ENCODE measurements at places on chromosomes 1 and 21.
A peak's percentile ranks its signal among the peaks of the same experiment; 100 is the strongest.

DNA sequence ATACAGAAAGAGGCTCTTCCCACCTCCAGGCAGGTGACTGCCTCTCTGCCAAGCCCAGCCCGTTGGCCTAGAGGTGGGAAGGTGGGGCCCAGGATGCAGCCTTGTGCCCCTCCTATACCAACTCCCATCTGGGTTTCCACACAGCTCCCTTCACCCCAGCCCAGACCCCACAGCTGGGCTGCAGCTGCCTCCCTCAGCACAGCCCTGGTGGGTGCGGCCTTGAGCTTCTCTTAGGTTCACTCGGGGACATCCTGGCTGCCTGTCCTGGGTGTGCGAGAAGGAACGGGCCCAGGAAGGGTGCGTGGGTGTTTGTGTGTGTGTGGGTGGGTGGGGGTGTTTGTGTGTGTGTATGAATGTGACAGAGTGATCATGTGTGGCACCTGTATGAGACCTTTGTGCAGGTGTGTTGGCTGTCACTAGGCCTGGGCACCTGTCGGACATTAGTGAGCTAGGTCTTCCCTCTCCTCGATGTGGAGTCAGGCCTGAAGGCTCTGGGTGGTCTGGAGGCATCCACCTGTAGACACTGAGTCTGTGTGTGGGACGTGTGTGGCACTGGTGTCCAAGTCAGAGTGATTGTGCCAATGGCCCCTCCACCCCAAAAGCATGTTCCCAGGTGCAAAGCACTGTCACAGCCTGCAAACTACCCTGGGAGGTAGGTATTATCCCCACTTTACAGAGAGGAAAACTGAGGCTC is 30.7 kb downstream of the FOXO6 start:
- DNase-seq, result no peak

DNA sequence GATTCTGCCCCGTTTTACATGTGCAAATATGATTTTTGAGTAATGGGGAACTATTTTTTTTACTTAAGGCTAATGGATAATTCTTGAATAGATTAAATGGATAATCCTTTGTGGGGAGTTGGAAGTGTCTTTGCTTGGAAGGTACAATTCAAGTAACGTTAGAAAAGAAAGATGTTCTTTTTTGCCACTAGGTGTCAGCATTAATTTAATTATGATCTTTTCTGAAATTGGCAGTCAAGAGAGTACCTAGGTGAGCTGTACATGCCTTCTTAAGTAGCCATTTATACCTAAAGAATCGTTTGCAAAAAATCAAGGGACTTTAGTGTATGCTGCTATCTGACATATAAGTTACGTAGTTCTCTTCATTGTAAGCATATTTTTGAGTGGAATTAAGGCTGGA is 2.2 kb downstream of the FBXO28 start:
- peak; percentile 76 for DNase-seq

DNA sequence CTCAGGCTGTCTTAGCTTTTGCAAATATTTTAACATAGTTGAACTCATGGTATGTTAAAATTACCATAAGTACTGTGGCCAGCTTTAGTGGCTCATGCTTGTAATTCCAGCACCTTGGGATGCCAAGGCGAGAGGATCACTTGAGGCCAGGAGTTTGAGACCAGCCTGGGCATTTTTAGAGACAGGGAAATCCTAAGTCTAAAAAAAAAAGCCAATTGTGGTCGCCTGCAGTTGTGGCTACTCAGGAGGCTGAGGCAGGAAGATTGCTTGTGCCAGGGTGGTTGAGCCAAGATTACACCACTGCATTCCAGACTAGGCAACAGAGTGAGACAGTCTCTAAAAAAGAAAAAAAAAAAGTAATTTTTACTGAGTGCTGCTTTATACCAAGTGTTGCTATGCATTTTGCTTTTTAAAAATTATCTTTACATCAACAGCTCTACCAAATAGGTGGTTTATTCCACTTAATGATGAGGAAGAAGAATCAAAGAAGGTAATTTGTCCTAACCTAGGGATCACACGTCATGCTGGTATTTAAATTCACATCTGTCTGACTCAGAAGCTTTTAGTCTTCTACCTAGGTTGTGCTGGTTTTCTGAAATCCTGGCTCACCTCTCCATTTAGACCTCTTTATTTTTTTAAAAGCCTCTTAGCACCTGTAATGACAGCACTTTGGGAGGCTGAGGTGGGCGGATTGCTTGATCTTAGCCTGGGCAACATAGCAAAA is 16.8 kb downstream of the PPP1R12B start:
- peak; percentile 36 for DNase-seq

- no peak for DNase-seq
Measured at GRCh38 chr1:116379674-116380498, 6.8 kb downstream of the ATP1A1 start.

GRCh38 chr1:61961009-61961408 is 218.7 kb downstream of the PATJ start:
- DNase-seq, result no peak

GRCh38 chr1:158019171-158019868 is 25.9 kb downstream of the KIRREL1 start:
- peak; percentile 98 for DNase-seq

GRCh38 chr1:6783936-6784559 is 1.2 kb upstream of the CAMTA1 start:
- DNase-seq, result no peak

- no peak for DNase-seq
Measured at GRCh38 chr1:35577071-35577998, 4.2 kb downstream of the TFAP2E start.

- DNase-seq, result no peak
Measured at GRCh38 chr1:96515430-96515829, 206.2 kb upstream of the PTBP2 start.

DNA sequence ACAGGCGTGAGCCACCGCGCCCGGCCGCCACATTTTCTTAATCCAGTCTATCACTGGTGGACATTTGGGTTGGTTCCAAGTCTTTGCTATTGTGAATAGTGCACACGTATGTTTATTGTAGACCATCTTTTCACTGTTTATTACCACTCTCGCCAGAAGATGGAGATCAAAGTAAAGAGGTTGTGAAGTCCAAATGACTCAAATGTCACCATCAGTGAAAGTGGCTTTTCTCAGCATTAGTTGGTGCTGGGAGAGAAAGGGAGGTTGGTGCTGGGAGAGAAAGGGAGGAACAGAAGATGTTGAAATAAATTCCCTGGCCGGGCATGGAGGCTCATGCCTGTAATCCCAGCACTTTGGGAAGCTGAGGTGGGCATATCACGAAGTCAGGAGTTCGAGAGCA is 10.4 kb upstream of the UHMK1 start:
- DNase-seq, result no peak

GRCh38 chr1:167627865-167628641 is 2.0 kb upstream of the RCSD1 start:
- DNase-seq, result no peak

DNA sequence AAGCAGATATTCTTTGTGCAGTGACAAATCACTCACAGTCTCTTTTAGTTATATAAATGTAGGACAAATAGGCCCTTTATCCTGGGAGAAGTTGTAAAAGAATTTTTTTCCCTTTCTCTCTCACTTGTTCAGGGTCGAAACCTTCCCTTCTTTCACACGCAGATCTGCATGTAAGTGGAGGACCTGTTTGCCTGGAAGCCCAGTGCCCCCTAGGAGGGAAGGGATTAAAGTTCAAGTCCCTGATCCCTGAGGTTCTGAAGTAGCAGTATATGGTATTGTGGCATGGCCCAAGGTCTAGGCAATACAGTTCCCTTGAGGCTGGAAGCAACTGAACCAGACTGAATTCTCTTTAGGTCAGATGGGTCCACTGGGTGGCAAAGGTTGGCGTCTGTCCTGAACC is 48.6 kb upstream of the PTGFRN start:
- DNase-seq, result no peak

- no peak for DNase-seq
Measured at GRCh38 chr1:5818755-5819154, 173.5 kb downstream of the NPHP4 start.

DNA sequence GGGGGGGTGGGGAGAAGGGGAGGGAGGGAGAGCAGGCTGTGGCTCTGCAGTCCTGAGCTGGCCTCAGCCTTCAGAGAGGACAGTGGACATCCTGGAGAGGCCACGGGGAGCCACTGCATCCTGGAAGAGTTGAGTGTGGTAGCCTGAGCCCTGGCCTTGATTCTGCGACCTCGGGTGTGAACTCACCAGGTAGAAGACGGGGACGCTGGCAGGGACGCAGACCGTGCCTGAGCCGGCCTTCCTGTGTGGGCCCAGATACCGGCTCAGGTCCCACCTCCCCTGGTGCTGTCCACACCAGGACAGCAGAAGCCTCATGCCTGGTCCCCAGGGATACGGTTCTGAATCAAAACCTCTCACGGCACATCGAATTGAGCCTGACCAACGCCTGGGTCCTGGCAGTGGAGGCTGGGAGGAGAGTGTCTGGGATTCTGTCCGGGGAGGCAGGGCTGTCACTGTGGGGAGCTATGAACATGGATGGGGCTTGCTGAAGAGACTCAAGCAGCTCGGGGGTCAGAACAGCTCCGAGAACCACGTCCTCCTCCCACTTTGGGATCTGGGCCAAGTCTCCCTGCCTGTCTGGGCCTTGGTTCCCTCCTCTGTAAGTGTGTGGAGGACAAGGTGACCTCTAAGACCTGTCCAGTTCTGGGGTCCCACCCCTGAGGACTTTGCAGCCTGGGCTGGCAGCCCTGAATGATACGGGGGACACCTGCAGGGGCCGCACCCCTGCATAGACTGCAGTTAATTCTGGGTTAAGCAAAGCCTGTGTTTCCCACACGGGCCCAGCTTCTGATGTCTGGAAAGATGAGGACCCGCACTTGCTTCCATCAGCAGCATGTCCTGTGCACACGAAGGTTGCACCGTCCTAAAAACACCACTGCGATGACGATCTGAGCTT is 30.4 kb downstream of the RRP1 start:
- no peak for DNase-seq

DNA sequence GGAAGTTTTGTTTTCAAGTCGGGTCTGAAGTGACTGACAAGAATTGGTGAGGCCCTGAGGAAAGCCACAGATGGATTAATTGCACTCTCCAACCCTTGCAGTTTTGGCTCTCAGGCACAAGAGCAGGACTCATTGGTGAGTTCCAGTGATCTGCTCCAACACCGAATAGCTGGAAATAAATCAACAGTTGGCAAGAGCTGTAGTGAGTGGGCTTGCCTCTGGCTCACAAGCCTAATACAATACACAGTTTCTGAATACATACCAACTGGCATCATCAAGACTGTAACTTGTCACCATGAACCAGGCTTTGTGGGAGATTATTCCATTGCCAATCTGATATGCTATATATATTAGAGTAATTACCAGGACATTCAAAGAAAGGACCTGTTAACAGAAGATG is 131.6 kb downstream of the GRIK1 start:
- no peak for DNase-seq

- DNase-seq, result no peak
Measured at GRCh38 chr1:152002960-152003359, 9.3 kb upstream of the S100A10 start.

DNA sequence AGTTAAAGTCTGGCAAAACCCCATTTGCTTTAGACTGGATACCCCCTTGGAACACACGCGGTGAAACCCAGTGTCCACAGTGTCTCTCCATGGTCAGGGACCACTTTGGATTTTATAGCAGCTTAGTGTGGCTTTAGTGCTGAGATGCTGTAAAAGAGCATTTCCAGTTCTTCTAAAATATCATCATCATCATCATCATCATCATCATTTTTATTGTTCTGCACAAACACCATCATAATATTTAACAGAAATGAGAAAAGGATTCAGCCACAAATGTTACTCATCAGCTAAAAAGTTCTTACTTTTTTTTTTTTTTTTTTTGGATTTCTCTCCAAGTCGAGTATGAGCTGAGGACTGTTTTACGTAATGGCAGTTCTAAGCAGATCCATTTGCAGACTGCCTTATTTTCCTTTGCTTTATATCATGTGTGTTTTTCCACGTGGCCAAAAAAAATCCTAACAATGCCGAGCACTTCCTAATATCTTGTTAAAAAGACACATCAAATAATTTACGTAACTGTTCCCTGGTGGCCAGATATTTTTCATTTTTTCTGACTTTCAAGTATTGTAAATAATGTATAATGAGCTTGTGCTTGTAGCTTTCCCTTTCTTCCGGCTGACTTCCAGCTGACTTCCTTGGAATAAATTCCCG is 62.8 kb downstream of the EVA1C start:
- DNase-seq, result no peak

DNA sequence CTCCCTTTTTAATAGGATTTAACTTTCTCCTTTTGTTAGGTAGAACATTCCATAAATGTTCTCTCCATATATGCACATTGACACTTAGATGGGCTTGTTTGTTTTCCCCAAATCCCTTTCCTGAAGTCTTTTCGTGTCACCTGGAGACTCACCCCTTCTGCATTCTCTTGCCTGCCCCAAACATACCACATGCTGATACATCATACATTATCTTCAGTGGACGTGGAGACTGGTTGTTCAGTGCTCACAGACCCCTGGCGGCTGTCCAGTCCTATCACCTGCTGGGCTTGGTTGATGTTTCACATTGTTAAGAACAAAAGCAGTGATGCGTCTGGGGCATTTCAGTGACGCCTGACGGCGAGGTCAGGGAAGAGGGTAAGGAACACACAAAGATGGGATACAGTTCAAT is 22.2 kb downstream of the FMOD start:
- DNase-seq, result peak; percentile 76

- DNase-seq, result no peak
Measured at GRCh38 chr1:198560161-198560560, 19.7 kb upstream of the ATP6V1G3 start.

GRCh38 chr1:154794608-154795007 is 75.5 kb downstream of the KCNN3 start:
- no peak for DNase-seq

- peak; percentile 45 for DNase-seq
Measured at GRCh38 chr1:203480525-203481084, 5.0 kb downstream of the PRELP start.

- peak; percentile 34 for DNase-seq
Measured at GRCh38 chr1:88985032-88985431, 7.4 kb downstream of the KYAT3 start.

DNA sequence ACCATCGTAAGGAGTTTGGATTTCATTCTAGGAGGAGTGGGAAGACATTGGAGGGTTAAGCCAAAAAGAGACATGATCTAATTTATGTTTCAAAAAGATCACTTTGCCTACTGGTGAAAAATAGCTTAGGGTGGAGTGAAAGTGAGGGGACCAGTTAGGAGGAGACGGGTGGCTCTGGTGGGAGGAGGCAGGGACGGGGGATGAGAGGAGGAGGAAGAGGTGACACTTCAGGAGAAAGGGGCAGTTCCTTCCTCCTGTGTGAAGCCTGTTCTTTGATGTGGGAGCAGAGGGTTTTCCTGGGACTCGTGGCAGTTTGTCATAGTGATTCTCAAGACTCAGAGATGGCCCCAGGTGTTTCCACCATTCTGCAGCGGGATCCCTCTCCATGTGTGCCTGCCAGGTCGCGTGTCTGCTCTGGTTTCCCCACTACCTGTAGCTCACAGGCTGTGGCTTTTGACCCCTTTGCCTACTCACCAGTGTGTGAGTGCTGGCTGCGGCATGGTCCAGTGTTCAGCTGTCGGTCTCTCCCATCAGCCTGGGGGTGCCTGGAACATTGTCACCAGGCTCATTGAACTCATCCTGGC is 102.4 kb downstream of the CNIH3 start:
- no peak for DNase-seq

- DNase-seq, result no peak
Measured at GRCh38 chr1:167799747-167800146, 78.0 kb downstream of the MPZL1 start.

GRCh38 chr21:20250337-20250736 is 747.9 kb upstream of the NCAM2 start:
- DNase-seq, result no peak

- no peak for DNase-seq
Measured at GRCh38 chr1:145999321-146000024, 3.1 kb upstream of the TXNIP start.

Measured in ACHN (cell line).